ENCODE measurements at places on chromosomes 3 and 15.

GRCh38 chr15:100350434-100351226, 8.9 kb upstream of the ADAMTS17 start:
- no peak for DNase-seq

GRCh38 chr15:39426552-39427532, 154.0 kb upstream of the THBS1 start:
- DNase-seq, result peak; percentile 82

GRCh38 chr3:160413613-160414248, 14.3 kb downstream of the SMC4 start:
- peak; percentile 76 for DNase-seq

GRCh38 chr15:52731732-52732470, 52.7 kb upstream of the ATOSA start:
- no peak for DNase-seq

DNA sequence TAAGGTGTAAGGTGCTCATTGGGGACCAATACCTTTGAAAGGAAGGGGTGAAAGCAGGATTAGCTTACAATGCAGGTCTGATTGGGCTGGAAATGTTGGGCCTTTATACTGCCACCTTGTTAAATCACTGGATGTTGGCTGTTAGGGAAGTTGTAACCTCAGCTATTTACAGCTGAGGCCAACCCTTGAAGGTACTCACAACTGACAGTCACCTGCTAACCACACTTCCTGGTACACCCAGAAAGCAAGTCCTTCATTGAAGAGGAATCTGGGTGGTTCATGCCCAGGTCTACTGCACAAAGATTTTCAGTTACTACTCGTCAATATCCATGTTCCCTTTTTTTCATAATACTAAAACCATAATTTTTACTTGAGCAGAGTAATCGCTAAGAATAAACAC, 65.4 kb upstream of the CLDN18 start:
- DNase-seq, result no peak

DNA sequence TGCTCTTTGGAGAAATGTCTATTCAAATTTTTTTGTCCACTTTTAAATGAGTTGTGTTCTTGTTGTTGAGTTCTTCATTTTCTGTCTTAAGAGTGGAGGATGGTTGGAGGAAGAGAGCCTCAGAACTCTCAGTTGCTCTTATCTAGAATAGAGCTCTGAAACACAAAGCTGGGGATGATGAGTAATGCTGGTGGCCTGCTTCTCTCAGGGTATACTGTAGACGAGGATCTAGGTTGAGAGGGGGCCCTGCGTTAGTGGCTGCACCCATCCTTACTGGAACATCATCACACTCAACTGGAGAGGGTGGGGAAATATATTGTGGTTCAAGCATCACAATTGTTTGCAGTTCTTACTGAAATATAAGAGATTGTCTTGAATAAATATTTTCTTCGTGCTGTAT, 1.8 kb downstream of the SPTSSB start:
- DNase-seq, result no peak

GRCh38 chr3:156189927-156190326, 69.5 kb downstream of the KCNAB1 start:
- no peak for DNase-seq

- no peak for DNase-seq
Observed at GRCh38 chr3:24596626-24597025, 102.0 kb upstream of the THRB start.

- DNase-seq, result no peak
Observed at GRCh38 chr3:18556001-18556408, 130.9 kb upstream of the SATB1 start.

GRCh38 chr3:8882642-8883041, 80.6 kb downstream of the RAD18 start:
- no peak for DNase-seq

- no peak for DNase-seq
Observed at GRCh38 chr3:197398286-197398878, 100.0 kb upstream of the DLG1 start.

- DNase-seq, result no peak
Observed at GRCh38 chr3:103791786-103792515, 1357.1 kb downstream of the ZPLD1 start.

GRCh38 chr15:29403772-29404171, 134.2 kb upstream of the NSMCE3 start:
- no peak for DNase-seq

DNA sequence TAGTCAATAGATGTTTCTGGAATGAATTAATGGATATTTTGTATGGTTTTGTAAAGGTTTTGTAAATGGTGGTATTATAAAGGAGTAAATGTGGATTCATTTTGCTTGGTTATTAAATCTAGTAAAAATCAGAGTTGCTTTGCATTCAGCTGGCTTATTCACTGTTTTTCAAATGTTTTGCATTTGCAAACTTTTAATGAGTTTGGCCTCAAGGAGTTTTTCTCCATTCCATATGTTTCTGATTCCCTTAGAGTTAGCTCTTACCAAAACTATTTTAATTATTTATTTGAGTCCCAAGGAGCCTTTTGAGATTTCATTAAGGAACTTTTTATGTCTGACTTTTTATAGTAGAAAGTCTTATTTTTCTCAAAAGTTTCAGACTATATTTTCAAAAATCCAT, 992.2 kb downstream of the DIPK2A start:
- no peak for DNase-seq

DNA sequence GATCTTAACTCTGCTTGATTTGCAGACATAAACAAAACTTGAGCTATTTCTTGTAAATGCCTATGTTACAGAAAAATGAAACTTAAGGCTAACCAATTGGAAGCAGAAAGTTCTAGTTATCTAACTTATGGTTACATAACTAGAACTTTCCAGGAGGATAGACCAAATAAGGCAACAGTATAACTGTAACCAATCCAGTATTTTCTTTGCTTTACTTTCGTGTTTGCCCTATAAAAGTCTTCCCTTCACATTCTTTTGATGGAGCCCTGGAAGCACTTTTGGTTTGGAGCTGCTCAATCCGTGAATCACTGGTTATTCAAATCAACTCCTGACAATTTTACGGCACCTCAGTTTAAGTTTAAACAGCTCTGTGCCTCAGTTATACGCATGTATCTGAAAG, 164.6 kb downstream of the SUCLG2 start:
- DNase-seq, result no peak

DNA sequence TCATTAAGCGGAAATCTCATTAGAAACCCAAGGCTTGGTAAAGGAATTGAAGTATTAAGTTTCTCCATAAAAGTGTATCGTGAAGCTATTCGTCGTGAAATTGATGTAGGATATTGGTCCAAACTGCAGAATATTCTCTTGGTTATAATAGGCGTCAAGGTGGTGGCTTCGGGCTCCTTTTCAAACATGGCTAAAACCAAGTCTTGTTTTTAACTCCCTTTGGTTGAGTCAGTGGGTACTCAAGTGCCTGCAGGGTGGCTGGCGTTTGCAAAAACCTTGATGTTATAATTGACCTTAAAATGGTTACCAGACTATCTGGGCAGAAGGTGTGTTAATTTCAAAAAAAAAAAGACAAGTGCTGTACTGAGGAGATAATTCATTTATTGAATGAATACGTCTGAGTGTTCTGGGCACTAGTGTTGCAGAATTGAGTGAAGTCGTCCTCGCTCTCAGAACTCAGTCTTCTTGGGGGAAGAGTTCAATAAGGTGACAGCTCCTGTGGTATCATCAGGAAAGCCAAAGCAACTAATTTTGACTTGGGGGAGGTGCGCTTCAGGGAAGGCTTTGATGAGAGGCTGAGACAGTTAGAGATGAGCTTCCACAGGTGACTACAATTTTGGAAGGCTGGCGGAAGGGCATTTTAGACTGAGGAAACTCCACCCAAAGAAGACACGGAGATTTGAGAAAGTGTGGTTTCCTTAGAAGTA, 1.5 kb downstream of the UBE2Q2 start:
- DNase-seq, result peak; percentile 39

- DNase-seq, result no peak
Observed at GRCh38 chr15:63134245-63134985, 12.8 kb downstream of the LACTB start.

DNA sequence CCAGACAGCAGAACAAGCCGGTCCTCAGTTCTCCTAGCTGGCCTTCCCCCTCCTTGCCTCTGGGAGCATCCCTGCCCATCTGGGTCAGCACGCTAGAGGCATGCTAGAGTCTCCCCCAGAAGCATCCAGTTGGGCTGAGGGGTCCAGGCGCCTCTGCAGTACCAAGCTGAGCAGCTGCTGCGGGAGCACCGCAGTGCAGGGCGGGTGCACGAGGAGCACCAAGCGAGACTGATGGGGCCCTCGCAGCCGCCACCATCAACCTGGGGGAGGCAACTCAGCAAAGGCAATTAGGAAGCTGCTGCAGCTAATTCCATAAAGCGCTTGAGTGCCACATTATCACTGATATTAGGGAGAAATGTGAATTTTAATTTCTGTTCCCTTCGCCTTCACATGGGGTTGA, 12.4 kb downstream of the CACNA2D3 start:
- DNase-seq, result no peak

- no peak for DNase-seq
Observed at GRCh38 chr3:53035825-53036619, 9.9 kb downstream of the SFMBT1 start.

DNA sequence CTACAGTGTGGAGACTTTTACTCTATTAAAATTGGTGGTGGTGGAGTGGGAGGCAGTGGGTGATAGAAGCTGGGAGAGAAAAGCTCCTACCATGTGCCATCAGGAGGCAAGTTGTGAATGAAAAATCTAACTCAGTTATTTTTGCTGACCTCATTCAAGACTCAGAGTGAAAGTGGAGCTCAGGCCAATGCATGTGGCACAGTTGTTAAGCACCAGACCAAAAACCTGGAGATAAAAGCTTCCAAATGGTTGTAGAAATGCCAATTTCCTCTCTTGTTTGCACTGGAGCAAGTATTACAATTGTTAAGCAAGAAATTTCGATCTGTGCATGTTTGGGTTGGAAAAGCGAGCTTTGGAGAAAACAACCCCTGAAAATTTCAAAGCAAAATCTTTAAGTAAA, 81.5 kb upstream of the PRICKLE2 start:
- DNase-seq, result no peak

GRCh38 chr3:44132061-44132460, 109.6 kb upstream of the TOPAZ1 start:
- no peak for DNase-seq

DNA sequence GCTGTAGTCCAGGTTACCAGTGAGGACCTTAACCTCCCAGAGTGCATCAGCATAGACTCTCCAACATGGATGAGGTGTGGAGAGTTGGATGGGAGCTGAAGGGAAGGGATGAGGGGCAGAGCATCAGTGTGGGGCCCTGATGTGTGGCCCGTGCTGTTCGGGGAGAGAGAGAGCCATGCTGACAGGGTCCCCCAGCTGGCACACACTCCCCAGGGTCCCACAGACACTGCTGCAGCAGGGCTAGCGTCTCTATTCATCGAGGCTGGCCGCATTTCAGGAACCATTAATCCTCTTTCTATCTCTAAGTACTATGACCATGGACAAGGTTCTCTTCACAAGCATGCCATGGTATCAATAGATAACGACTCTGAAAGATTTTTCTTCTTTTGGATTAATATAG, 85.9 kb upstream of the PLXNA1 start:
- DNase-seq, result no peak

GRCh38 chr3:60262546-60262945, 988.7 kb downstream of the FHIT start:
- DNase-seq, result no peak

GRCh38 chr15:75733761-75734651, 21.4 kb upstream of the CSPG4 start:
- no peak for DNase-seq

- DNase-seq, result no peak
Observed at GRCh38 chr15:78168608-78169007, 19.4 kb downstream of the IDH3A start.

- no peak for DNase-seq
Observed at GRCh38 chr3:77146004-77146403, 106.1 kb downstream of the ROBO2 start.

DNA sequence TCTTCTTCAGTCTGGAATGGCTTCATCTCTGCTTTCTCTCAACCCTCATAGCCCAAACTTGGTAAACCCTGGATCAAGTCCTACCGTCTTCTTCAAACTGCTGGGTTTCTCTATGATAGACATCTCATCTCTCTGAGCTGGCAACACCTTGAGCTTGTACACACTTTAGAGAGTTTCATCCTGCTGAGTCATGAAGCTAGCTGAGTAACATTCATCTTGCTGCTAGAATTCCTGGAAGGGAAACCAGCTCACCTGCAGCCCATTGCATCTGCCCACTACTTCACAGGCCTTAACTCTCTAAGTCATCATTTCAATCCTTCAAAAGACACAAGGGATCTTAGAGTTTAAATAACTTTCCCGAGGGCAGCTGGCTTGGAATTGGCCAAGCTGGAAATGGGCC, 175.5 kb upstream of the RORA start:
- DNase-seq, result no peak

DNA sequence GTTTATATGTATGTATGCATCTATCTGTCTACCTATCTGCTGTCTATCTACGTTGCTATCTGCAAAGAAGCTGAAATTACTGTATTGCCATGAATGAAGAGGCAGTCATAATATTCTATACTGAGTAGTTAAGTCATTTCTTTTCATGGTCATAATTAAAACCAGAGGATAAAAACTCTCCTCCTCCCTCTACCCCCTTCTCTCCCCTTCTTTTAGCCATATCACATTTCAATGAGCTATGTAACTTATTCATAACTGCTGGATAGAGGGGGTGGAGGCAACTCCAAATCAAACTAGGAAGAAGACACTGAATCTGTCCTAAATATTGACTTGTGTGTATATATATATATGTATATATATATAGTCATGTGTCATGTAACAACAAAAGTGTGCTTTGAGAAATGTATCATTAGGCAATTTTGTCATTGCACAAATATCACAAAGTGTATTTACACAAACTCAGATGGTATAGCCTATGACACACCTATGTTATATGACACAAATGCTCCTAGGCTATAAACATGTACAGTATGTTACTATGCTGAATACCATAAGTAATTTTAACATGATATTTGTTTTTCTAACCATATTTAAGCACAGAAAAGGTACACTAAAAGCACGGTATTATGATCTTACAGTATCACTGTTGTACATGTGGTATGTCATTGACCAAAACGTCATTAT, 229.7 kb upstream of the KCNMB2 start:
- no peak for DNase-seq

DNA sequence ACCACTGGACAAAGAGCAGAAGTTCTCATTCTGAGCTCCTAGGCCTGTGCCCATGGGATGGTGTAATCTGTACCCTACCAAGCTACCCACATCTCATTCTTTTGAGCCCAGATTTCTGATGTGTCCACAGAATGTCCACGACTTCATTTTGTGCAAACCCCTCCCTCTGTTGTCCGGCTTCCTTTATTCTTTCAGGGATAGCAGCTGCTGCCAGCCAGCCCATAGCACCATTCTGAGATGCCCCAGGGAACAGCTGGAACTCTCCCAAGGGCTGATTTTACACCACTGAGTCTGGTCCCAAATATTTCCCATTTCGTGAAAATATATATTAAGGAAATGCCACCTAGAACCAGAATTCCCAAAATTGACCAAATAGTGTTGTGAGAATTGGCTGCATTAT, 236.6 kb downstream of the SATB1 start:
- DNase-seq, result no peak

DNA sequence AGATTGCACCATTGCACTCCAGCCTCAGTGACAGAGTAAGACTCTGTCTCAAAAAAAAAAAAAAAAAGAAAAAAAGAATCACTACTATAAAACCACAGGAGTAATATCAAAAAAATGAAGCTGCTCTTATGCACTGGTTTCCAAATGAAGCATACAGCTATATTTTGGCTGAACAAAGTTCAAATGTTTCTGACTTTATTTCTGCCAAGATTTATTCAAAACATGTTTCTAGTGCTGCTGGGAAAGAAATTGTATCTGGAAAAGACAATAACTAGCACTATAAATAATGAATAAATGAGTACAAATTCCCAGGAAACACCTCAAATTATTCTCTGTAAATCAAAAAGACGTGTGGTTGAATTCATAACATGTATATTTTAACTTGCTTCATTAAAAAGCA, 102.5 kb upstream of the MME start:
- no peak for DNase-seq

GRCh38 chr15:83346342-83346741, 61.9 kb upstream of the BNC1 start:
- no peak for DNase-seq
